ENCODE measurements at places on chromosomes 6 and 20. TPM values are rescaled to one million over a fixed set of nuclear protein-coding genes. Genes with fewer than 3 reads are reported as not detected.

XKR7 gene
- not detected for total RNA-seq

GTSF1L gene
- not detected for total RNA-seq

FAM135A gene
- 10.6 TPM for total RNA-seq

FAM209A gene
- 0.55 TPM for total RNA-seq

LAMA2 gene
- 1.9 TPM for total RNA-seq

SPDEF gene
- not detected for total RNA-seq

- DNase-seq = no peak
These were observed 17.1 kb downstream of the SRXN1 start for GRCh38 chr20:635893-636338.

DNA sequence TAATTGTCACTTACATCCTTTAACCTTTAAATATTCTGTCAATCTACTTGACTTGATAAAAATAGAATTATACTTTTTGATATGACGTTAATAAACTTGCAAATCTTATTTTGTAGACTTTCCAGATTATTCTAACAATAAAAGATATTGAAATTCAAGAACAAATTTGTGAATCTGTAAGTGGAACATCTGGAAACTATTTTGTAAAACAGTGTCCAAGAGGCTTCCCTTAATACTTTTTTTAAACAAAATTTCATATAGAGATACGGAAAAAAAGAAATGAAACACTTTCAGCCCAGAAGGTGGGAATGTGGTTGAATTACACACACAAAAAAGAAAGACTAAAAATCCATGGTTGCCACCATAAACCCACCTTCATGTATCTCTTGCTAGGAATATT, 174.4 kb downstream of the COL19A1 start:
- no peak for DNase-seq

DNA sequence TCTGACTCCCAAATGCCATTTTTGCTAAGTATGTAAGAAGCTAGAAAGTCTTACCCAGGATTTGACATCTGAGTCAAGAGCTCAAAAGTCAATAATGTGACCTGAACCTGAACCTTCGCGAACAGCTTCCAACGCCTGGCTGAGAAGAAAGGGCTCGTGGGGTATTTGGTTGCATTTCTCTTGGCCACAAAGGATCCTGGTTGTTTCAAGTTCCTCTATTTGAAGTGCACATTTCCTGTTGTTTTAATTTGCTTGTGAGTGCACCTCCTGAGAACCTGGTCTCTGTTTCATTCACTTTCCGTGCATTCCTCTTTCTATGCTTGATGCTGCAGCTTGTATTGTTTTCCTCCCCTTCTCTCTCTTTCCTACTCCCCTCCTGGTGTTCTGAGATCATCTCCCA, 212.5 kb downstream of the FOXA2 start:
- DNase-seq = no peak

GRCh38 chr6:81895511-81896185, 143.2 kb upstream of the TENT5A start:
- no peak for DNase-seq

DNA sequence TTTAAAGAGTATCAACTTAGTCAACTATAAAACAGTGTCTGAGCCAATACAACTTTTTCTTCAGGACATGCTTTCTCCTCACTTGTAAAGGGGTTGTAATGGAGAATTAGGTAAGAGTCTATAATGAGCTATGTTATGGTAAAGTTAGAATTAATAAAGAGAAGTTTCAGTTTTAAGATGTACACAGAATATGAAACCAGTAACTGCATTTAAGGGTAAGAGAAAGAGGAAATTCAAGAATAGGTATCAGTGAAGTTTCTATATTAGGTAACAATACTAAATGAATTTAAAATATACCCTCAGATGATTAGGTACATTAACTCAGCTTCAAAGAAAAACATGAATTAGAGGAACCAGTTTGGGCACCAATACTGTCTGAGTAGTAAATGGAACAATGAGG, 1444.3 kb upstream of the ADGRB3 start:
- no peak for DNase-seq

GRCh38 chr20:46293084-46293483, 15.2 kb downstream of the CDH22 start:
- no peak for DNase-seq

All from chondrocyte (in vitro differentiated cells).